ENCODE measurements at places on chromosomes 1 and 21. TPM values are rescaled to one million over a fixed set of nuclear protein-coding genes. Genes with fewer than 3 reads are reported as not detected.

Gene GJA4
- not detected for polyA plus RNA-seq

Gene UCHL5
- 11.3 TPM for polyA plus RNA-seq

Gene ITLN1
- not detected for polyA plus RNA-seq

Gene TSPAN1
- 4.5 TPM for polyA plus RNA-seq

Gene PGD
- polyA plus RNA-seq: 67.5 TPM

Gene TNFRSF1B
- 0.11 TPM for polyA plus RNA-seq

Gene SLC6A9
- 9.9 TPM for polyA plus RNA-seq

Gene KIAA1614
- 0.12 TPM for polyA plus RNA-seq

Gene TFF2
- 1.6 TPM for polyA plus RNA-seq

Gene RPE65
- not detected for polyA plus RNA-seq

Gene YRDC
- 27.5 TPM for polyA plus RNA-seq

Gene GALNT2
- polyA plus RNA-seq: 44.2 TPM

Gene JAK1
- 24.5 TPM for polyA plus RNA-seq

Gene MTHFR
- polyA plus RNA-seq: 6.8 TPM

Gene LINGO4
- 0.05 TPM for polyA plus RNA-seq
